ENCODE measurements at places on chromosomes 3 and 15.

- no peak for DNase-seq
Observed at GRCh38 chr15:41838400-41838897, at the start of gene PLA2G4B. PLA2G4B (plus strand) TSS chr15:41838847; CDS start chr15:41838914, 67 bp downstream.

DNA sequence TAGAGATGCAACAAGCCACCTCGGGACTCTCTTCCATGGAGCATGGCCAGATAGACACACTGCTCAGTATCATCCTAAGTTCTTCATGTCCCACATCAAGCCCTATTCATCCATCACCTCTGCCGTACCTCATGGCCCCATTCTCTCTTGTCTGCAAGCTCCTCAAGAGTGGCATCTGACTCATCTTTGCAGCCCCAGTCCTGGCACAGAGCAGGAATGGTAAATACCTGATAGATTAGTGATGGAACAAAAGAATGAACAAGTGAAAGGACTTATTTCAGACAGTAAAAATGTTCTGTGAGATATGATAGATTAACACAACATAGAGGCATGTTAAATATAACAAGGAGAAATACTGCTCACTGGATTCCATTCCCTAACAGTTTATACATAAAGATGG is 176.4 kb downstream of the ISL2 start:
- DNase-seq, result no peak

DNA sequence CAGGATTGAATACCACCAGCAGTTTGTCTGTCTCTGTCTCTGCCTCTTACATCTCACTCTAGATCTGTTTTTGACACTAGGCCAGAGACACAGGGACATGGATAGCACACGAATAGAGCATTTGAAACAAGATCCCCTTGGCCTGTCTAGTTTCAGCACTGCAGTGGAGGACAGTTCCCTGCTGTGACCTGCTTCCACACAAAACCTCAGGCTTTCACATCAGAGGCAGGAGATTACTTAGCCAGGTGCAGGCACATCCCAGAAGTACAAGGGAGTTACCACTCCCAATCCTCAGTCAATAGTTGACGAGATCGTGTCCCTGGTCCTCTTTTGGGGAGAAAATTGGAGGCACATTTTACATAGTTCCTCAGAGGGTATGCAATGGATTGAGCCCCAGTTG is 34.0 kb upstream of the CCK start:
- DNase-seq, result no peak

- DNase-seq, result no peak
Observed at GRCh38 chr3:57544181-57545125, at the start of gene DNAH12. DNAH12 (minus strand) TSS chr3:57544344; CDS start chr3:57542870, 1,474 bp downstream.

DNA sequence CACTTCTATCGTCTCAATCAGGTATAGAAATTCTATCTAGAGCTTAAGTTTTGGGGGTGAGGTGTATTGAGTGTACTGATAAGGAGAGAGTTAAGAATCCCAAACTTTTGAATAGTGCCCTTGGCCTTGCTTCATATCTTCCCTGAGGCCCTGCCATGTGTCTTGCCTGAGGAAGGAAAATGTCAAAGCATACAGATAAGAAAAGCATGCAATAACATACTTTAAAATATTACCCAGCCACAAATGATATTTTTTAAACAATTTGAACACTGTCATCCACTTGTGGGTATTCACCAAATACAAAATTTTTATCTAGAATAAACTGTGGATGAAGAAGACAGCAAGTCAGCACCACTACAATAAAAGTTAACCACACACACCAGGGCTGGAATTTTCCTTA is 631.0 kb upstream of the ALCAM start:
- no peak for DNase-seq

DNA sequence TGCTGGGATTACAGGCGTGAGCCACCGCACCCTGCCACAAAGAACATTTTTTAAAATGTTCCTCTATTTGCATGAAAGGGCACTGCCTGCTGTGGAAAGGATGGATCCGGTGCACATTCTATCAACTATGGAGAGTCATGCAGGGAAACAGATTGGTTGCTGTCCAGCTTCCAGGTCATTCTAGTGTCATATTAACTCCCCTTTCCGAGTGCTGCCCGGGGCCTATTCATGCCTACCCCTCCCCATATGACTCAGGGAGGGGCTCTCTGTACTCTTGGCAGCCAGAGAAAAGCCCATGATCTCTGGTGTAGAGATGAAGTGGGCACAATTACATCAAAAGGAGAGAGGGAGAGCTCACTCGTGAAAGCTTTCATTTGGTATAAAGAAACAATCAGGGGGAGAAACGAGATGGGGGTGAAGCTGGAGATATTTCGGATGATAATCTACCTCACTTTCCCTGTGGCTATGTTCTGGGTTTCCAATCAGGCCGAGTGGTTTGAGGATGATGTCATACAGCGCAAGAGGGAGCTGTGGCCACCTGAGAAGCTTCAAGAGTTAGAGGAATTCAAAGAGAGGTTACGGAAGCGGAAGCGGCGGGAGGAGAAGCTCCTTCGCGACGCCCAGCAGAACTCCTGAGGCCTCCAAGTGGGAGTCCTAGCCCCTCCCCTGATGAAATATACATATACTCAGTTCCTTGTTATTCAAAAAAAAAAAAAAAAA is 16.1 kb upstream of the AHSG start:
- no peak for DNase-seq
